ENCODE measurements at places on chromosomes 6 and 20.
A peak's percentile ranks its signal among the peaks of the same experiment; 100 is the strongest.

DNA sequence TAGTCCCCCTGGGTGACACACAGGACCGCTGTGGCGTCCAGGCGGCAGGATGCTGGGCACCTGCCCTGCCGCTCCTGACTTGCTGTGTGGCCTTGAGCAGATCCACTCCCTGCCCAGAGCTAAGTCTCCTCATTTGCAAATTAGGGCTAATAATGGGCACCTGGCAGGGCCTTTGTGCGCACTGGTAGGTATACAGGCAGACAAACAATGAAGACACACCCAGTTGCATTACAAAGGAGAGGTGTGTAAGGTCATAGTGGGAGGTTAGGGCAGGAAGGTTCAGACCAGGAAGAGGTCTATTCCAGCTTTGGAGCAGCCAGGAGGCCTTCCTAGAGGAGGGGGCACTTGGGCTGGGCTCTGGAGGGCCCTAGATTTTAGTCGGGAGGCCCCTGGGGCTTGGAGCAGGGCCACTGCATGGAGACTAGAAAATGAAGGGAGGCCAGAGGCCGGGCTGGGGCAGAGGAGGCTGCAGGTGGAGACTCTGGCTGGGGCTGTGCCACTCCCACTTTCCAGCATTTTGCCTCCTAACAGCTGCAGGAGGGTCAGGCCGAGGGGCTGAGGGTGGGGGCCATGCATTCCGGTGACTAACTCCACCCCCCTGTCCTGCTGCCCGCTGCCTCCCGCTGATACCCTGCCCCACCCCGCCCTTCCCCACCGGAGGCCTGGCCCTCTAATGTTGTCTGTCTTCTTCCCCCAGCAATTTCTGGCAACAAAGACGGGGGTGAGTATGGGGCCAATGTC is 28.5 kb downstream of the MYH7B start:
- DNase-seq, result no peak

DNA sequence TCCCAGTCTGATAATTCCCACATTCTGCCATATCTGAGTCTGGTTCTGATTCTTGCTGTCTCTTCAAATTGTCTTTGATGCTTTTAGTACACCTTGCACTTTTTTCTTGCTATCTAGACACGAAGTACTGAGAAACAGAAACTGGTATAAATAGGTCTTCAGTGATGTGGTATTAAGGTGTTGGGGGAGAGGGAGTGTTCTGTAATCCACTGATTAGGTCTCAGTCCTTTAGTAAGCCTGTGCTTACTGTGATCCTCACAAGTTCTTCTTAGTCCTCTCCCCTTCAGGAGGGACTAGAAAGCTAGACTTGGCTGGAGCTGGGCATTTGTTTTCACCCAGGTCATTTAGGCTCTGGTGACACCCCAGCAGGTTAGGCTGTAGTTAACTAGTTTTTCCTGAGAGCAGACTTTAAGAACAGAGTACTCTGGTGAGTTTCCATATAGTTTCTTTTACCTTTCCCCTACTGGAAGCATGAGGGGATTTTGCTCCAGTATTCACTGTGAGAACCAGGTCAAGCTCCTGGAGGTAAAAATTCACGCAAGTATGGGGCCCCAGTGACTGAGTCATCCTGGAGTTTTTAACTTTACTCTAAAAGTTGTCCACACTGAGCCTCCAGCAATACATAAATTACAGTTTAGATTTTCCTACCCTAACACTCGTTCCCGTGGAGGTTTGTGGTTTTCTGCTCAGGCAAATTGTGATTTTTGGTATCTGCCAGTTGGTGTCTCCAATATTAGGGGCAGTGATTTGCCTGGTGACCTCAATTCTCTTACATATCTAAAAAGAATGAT is 154.6 kb downstream of the CDKAL1 start:
- peak; percentile 78 for DNase-seq

- no peak for DNase-seq
These were observed 39.0 kb upstream of the AAR2 start for GRCh38 chr20:36197271-36197670.

DNA sequence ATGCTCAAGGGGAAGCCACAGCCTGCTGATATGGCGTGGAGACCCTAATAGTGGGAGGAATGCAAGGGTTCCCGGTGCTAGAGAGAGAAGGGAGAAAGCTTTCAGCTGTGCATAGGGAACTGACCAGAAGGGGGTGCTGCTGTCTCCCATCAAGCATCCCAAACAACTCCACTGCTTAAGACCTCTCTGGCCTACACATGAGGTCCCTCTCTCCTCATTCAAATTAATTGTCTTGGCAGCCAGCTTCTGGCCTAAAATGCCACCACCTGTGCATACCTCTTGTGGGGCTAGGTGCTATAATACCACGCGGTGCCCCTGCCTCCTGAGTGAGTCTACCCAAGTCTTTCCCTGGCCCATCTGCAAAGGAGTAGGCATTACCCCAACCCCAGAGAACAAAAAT is 14.5 kb downstream of the ADISSP start:
- DNase-seq, result peak; percentile 65

DNA sequence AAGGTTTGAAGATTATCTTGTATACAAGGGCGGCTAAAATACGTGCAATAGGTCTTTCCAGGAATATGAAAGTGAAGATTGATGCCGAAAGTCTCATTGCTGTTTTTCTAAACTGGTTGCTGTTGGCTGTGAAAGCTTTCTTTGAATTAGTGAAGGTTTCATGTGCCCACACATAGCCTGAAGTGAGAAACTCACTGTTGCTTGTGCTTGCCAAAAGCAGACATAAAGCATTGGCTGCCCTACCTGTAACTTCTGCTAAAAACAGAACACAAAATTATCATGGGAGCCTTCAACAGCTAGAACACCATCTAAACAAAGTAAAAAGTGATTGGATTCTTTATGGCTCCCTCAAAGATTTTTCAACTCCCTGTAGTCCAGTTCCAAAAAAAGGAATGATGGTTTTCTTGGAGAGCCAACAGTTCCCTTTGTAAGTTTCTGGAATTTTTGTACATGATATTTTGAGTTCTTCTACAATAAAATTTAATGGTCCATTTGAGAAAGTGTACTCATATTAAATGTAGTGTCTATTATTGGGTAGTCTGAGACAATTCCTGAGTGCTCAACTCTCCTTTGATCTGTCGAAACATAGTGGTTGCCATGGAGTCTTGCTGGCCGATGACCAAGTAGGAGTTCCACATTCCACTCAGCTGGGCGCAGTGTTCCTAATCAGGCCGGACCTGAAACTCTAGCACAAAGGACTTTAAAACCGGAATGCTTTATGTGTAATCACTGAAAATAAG is 68.5 kb downstream of the PLEKHG1 start:
- peak; percentile 90 for DNase-seq

GRCh38 chr6:81791756-81792155 is 39.3 kb upstream of the TENT5A start:
- no peak for DNase-seq

DNA sequence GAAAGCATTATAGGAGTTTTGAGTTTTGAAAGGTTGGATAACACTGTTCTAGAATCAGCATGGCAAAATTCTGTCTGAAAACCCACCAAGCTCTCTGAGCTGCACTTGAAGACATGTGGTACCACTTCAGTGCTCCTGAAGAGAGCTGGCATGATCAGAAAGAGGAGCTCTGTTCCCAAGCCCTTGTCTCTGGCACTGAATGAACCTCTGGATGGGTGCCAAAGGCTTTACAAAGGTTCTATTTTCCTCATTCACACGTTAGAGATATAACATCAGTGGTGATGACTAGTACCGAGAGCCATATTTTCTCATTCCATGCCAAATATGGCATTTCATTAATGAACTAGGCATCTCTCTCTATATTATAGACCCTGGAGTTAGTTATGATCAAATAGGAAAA is 301.8 kb upstream of the ID4 start:
- DNase-seq, result no peak

DNA sequence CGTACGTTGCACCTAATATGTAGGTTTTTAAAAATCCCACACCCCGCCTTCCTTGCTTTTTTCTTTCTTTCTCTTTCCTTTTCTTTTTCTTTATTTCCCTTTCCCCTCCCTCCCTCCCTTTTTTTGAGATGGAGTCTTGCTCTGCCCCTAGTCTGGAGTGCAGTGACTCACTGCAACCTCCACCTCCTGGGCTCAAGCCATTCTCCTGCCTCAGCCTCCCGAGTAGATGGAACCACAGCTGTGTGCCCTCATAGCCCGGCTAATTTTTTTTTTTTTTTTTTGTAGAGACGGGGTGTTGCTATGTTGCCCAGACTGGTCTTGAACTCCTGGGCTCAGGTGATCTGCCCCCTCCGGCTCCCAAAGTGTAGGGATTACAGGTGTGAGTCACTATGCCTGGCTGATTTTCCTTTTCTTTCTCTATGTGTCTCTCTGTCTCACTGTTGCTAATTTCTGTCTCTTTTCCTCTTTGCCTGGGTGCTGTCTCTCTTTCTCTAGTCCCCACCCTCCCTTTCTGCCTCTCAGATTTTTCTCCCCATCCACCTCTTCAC is 61.2 kb downstream of the SRC start:
- no peak for DNase-seq

DNA sequence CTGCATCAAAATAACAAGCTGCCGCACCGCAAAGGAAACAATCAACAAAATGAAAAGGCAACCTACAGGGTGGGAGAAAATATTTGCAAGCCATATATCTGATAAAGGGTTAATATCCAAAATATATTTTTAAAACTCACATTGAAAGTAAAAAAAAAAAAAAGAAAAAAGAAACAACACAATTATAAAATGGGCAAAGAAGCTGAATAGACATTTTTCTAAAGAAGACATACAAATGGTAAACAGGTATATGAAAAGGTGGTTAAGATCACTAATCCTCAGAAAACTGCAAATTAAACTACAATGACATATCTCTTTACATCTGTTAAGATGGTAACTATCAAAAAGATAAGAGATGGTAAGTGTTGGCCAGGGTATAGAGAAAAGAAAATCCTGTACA is 105.4 kb upstream of the LY86 start:
- no peak for DNase-seq

DNA sequence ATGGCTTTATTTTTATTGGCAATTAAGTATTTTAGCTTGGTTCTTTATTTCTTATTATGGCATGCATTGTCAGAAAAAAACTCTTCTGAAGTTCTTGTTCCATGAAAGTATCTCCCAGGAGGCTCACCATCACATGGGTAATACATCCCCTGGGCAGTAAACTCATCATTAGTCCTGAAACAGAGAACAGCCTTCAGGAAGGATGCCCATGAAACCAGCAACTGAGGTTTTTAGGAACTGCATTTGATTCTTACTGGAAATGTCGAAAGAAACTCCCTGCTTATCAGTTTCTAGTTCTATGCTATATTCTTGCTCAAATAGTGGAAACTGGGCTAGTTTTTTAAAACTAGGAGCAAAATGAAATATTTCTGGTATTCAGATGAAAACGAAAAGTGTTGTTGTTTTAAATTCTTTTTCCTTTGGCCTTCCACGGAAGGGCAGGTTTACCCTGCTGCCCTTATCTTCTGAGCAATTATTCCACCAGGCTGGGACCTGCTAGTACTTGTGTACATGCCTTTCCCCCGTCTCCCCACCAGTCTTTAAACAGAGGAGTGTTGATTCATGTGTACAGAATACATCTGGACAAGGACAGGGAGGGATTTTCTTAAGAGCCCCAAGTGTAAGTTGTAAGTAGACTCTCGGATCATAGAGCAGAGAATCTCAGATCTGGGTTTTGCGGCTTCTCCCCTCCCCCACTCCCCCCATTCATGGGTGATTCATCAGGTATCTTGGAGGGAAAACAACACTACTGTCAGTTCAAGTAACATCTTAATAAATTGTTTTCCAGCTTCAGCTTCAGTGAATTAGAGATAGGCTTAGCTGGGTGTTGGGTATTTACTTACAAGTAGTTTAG is 81.5 kb downstream of the RTN4IP1 start:
- DNase-seq, result peak; percentile 74

DNA sequence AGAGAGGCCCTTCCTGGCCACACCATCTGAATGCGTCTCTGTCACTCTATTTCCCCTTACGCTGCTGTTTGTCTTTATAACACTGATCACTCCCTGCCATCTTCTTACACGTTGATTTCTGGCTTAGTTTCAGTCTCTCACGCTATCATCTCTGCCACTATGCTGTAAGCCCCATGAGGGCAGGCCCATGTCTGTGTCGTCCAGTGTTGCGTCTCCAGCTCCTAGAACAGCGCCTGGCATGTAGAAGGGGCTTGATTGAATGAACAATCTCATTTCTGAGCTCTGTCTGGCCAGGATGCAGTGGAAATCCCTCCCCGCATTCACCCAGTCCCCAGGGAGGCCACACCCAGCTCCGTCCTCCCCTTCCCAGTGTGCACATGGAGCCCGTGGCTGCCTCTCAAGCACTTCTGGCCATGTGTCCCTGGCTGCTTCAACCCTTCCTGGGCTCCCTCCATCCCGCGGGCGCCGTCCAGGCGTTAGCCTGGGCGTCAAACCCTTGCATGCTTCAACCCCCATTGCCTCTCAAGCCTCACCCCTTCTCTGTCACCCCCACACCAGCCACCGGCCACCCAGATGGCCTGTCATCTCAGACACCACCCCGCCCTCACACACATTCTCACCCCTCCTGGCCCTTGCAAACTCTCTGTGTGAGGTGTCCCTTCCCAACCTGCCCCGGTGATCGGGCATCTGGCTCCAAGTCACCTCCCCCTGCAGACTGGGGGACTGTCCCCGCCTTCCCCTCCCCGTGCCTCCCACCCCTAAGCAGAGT is 71.1 kb downstream of the SRC start:
- no peak for DNase-seq

DNA sequence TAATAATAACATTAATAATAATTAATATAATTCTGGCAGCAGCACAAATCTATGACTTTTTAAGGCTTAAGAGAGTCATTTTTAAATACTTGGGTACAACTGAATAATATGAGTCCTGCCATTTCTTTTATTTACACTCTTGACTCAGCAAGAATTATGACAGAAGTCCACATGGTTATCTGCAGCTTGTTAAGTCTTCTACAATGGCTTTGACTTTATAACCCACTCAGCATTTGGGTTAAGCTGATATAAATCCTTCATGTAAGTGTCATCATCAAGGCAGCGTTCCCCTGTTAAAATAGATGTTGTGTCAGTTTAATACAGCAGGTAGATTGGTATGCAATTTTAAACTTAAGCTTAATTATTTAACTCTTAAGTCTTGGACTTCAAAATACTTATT is 131.7 kb downstream of the ARHGAP18 start:
- DNase-seq, result no peak

- DNase-seq, result no peak
These were observed 223.9 kb downstream of the SIM1 start for GRCh38 chr6:100240798-100241197.

- no peak for DNase-seq
These were observed 2.9 kb downstream of the TREM1 start for GRCh38 chr6:41283600-41283999.

- no peak for DNase-seq
These were observed 179.8 kb downstream of the GMPR start for GRCh38 chr6:16418151-16418550.

GRCh38 chr6:97437087-97437486 is 154.1 kb upstream of the MMS22L start:
- peak; percentile 22 for DNase-seq

GRCh38 chr6:11423072-11423471 is 114.5 kb upstream of the TMEM170B start:
- DNase-seq, result no peak
